ENCODE measurements at places on chromosomes 7 and 10. TPM values are rescaled to one million over a fixed set of nuclear protein-coding genes. Genes with fewer than 3 reads are reported as not detected.

The PRTFDC1 gene
- 58.6 TPM for total RNA-seq

The CHN2 gene
- total RNA-seq, result 0.09 TPM

The CDC123 gene
- total RNA-seq, result 187 TPM

The HOGA1 gene
- total RNA-seq, result 0.34 TPM

The ZNF32 gene
- total RNA-seq, result 54.1 TPM

The AVPI1 gene
- 21.0 TPM for total RNA-seq

The ASB10 gene
- not detected for total RNA-seq

The TRIM50 gene
- not detected for total RNA-seq

The TUBAL3 gene
- not detected for total RNA-seq

The IFIT5 gene
- total RNA-seq, result 20.0 TPM

The ZNF680 gene
- total RNA-seq, result 7.3 TPM

The PITX3 gene
- 0.16 TPM for total RNA-seq

The RASA4 gene
- total RNA-seq, result 8.4 TPM

The CFAP70 gene
- 2.1 TPM for total RNA-seq

The CXCL12 gene
- total RNA-seq, result 54.7 TPM

The IGFBP1 gene
- not detected for total RNA-seq

The CYP3A4 gene
- total RNA-seq, result not detected

The AGR2 gene
- total RNA-seq, result not detected

The SLC26A3 gene
- not detected for total RNA-seq

The CRTAC1 gene
- not detected for total RNA-seq

The RET gene
- 0.17 TPM for total RNA-seq

The SRRM3 gene
- total RNA-seq, result 0.94 TPM

The WDR37 gene
- total RNA-seq, result 14.7 TPM

The KIF11 gene
- 5.7 TPM for total RNA-seq

The STRA8 gene
- total RNA-seq, result not detected

The CPA2 gene
- not detected for total RNA-seq

The TEX36 gene
- total RNA-seq, result not detected

The SORCS3 gene
- total RNA-seq, result not detected

The KNDC1 gene
- total RNA-seq, result 3.3 TPM

The BICC1 gene
- 74.9 TPM for total RNA-seq

The DNAJB6 gene
- 68.2 TPM for total RNA-seq

The EPDR1 gene
- total RNA-seq, result 6.0 TPM

The ALOX5 gene
- under 0.01 TPM for total RNA-seq

The ANKRD61 gene
- total RNA-seq, result not detected

The CCL24 gene
- not detected for total RNA-seq

The CYP2C19 gene
- total RNA-seq, result not detected

The SUN3 gene
- not detected for total RNA-seq

All from bronchial smooth muscle cell (primary cell).